ENCODE measurements at places on chromosomes 13 and 19. TPM values are rescaled to one million over a fixed set of nuclear protein-coding genes. Genes with fewer than 3 reads are reported as not detected.

DNA sequence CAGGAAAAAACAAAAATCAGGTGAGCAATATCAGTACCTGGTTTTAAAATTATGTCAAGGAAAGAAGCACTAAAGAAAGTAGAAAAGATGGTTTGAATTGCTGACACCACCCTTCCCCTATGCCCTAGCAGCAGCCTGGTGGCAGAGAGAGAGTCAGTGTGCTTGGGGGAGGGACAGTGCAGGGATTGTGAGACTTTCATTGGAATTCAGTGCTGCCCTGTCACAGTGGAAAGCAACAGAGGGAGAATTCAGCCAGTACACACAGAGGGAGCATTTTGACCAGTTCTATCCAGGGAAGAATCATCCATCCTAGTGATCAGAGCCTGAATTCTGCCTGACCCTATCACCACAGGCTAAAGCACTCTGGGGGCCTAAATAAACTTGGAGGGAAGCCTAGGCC lies 222.4 kb upstream of the PCDH17 start:
- no peak for DNase-seq

Gene PSG6
- total RNA-seq = not detected

DNA sequence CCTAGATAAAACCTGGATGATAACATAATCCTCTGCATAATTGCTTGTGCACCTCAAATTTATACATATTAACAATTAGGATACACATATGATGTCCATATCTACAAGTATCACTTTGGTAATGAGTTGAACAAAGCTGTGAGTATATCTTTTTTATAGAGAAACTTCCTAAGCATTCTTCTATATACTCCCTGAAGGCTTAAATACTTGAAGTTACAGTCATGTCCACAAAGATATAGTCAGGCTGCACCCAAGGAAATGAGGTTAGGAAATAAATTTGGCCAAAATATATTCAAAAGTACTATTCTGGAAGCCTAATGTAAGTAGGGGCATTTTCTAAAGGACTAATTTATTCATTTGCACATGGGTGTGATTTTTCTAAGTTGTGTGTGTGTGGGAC lies 761.5 kb downstream of the PCDH9 start:
- DNase-seq = no peak

Gene LRCH1
- 29.4 TPM for total RNA-seq

Gene NLRP9
- total RNA-seq = not detected

Measured in mesothelial cell of epicardium (in vitro differentiated cells).